ENCODE measurements at places on chromosomes 1 and 21.

GRCh38 chr1:39407896-39408640 is 83.4 kb upstream of the BMP8A start:
- DNase-seq = no peak

DNA sequence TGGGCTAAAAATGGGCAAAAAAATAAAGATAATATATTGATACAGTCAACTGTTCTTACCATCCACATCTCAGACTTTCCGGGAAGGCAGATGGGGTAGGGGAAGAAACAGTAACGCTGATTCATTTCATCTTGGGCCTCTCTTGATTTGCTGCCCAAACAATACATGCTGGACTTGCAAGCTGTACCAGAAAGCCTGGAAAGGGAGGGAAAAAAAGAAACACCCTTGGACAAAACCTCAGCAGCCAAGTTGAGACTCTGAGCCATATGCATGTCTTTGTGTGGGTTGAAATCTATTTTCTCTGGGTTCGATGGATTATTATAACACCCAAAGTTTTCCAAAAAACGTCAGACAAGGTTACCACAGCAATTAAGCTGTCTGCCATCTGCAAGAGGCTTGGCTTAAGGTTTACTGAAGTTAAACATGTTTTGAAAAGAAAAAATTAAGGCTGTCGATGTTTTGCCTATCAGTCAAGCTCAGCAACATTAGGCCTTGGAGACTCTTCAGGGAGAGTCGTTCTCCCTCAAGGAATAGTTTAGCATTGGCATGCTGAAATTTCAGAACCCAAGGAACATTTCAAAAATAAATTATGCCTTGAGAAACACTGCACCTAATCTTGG is 71.2 kb downstream of the PSMG1 start:
- DNase-seq = no peak

DNA sequence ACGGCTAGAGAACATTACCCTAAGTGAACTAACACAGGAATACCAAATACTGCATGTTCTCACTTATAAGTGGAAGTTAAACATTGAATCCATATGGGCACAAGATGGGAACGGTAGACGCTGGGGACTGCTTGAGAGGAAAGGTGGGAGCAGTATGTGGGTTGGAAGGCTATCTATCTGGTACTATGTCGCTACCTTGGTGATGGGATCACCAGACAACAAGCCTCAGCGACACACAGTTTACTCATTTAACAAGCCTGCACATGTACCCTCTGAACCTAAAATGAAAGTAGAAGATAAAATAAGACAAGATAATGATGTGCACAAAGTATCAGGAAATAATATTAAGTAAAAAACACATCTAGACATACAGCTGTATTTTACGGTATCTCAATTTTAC is 819 bp downstream of the PYHIN1 start:
- no peak for DNase-seq

GRCh38 chr1:100612540-100612939 is 74.6 kb downstream of the GPR88 start:
- DNase-seq = no peak

- DNase-seq = no peak
These were observed 26.0 kb upstream of the ESRRG start for GRCh38 chr1:216749232-216749631.

GRCh38 chr1:235838021-235838420 is 28.7 kb downstream of the LYST start:
- DNase-seq = no peak

DNA sequence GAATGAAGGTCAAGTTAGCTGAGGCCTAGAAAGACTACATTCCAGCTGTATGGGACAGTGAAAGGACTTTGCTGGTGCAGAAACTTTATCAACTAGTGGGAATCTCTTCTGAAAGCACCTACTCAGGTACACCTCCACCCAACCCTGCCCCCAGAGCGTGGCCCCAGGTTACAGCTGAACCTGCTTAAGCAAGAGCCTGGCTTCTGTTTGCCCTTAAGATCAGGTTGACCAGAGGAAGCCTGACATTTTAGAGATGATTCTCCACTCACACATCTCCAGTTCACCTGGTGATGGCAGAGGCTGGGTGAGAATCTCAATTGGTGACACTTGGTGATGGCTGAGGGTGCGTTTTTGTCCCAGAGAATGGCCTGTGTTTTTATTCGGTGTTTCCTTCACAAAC is 24.0 kb downstream of the ELAPOR1 start:
- DNase-seq = no peak

DNA sequence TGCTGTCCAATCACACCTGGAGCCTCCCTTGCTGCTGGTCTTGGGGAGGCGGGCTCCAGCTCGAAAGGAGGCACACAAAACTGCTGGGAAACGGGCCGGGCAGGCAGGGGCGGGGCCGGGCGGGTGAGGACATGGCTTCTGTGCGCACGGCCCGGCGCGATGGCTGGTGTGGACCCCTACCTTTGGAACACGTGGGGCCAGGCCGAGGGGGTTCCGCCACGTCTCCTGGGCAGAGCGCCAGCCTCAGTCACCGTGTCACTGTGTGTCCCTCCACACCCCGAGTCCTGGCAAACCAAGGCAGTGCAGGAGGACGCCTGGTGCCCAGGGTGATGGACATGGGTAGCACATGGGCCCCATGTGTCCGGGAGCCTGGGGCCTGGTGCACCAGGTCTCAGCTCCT is 42.0 kb upstream of the ADARB1 start:
- no peak for DNase-seq

DNA sequence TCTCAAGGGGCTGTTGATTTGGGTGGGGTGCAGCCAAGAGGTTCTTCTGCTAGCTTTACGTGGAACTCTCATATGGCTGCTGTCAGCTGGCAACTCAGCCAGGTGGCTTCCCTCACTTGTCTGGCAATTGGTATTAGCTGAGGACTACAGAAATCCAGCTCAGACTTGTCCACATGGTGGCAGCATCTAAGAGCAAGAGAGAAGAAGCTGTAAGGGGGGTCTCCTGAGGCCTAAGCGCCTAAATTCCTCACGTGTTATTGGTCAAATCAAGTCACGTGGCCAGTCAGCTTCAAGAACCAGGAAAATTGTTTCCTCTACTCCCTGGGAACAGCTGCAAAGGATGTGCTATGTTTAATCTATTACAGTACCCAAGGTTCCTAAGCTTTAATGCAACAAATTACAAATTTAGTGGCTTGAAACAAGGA is 4.2 kb upstream of the DYRK3 start:
- DNase-seq = no peak

DNA sequence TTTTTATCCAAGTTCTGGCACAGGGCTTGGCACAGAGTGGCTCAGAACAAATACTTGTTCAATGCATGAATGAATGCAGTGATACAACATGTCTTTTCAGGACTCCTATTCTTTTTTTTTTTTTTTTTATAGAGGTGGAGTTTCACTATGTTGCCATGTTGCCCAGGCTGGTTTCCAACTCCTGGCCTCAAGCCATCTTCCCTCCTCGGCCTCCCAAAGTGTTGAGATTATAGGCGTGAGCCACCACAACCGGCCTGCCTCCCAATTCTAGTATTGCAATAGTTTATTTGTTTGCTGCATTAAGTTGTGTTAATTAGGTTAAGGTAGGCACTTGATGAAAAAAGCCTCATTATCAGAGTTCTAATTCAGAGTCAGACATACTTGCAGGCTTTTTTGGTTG is 17.9 kb downstream of the UBE4B start:
- DNase-seq = no peak

DNA sequence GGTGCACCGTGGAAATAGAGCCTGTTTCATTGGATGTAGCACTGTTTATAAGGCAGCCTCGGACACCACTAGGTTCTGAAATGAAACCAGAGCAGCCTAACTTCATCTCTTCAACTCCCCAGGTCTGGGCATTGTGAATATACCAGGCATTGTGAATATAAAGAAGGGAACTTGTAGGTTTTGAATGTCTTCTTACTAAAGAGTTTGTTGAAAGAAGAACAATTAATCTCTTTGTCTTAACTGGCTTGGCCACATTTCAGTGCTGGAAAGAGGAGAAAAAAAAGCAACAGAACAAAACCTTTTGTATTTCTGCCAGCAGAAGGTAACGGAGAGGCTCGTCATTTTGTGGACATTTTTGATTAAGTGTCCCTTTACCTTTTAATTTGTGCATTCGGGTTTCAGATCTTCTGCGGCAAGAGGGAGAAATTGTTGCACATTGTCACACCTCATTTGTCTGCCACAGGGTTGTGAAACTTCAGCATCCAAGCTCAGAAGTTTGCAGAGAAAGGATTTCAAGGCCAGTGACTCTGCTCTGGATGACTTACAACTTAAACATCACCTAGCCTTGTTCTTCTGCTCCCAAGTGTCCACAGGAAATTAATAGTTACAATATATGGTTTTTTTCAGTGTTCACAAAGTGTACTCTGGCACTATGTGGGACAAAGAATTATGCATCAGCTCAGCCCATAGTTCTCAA is 158.3 kb downstream of the KAZN start:
- no peak for DNase-seq

DNA sequence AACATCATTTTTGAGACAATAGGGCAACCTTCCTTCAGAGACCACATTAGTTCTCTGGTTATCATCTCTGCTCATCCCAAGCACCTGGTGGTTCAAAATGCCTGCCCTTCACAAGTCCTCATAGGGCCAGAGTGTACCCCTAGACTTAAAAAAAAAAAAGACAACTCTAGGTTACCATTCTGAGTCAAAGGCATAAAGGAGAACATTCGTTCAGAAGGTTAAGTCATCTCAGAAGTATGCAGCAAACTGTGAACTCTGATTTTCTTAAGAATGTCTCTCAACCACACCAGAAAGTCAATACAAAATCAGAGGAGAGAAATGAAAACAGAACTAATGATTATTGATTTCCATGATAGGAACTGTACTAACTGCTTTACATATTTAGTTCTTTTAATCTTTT is 9.2 kb upstream of the BEND5 start:
- no peak for DNase-seq

GRCh38 chr1:3623441-3624199 is 1.2 kb upstream of the TPRG1L start:
- DNase-seq = no peak

DNA sequence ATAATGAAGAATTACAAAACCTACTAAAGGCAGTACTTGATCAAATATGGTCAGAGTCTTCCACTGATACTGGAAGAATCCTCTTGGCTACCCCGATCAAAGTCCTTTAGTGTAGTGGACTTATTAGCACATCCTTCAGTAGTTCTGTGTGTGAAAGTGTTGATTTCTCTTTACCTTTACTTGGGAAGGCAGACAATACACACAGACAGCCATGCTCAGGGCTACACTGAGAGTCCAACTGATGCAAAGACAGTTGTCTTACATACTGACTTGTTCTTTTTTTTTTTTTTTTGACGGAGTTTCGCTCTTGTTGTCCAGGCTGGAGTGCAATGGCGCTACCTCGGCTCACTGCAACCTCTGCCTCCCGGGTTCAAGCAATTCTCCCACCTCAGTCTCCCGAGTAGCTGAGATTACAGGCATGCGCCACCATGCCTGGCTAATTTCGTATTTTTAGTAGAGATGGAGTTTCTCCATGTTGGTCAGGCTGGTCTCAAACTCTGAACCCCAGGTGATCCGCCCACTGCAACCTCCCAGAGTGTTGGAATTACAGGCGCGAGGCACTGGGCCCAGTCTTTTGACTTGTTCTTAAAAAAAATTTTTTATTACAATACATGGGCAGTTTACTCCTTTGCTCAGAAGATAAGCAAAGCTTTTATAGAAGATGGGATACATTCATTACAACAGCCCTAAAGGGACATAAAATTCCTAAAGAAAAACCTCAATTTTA is 3.5 kb upstream of the PTTG1IP start:
- no peak for DNase-seq

GRCh38 chr1:203492082-203492747 is 1.7 kb upstream of the OPTC start:
- no peak for DNase-seq

DNA sequence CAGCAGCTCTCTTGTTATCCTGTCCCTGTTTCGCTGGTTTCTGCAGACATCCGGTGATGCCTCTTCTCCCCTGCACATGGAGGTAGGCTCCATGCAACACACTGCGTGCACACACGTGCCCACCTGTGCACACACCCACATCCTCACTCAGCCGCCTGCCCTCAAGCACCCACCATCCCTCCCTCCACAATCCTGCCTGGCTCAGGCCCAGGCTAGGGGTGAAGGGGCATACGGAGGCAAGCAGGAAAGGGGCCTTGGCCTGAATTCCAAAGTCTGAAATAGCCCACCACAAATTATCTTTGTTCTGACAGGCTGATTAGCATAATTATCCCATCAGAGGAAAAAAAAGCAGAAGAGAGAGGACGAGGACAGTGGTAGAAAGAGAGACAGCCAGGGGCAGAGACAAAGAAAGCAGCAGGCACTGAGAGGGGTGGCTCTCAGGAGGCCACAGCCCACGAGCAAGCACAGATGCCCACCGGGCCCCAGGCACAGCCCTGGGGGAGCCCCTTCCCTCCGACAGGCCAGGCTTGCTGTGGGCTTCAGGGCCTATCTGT is 73.2 kb downstream of the GRIK3 start:
- DNase-seq = no peak

GRCh38 chr21:33315946-33316710 is 8.6 kb upstream of the IFNAR1 start:
- DNase-seq = no peak

DNA sequence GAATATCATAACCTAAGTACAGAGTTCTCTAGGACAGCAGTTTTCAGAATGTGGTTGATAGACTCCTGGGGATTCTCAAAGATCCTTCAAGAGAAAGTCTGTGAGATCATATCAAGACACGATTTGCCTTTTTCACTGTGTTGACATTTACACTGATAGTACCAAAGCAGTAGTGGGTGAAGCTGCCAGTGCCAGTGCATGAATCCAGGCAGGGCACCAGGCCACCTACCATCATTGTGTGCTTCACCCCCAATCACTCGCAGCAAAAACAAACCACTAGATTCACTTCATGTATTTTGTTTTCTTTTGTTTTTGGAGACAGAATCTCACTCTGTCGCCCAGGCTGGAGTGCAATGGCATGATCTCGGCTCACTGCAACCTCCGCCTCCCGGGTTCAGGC is 23.9 kb downstream of the DNAJC16 start:
- no peak for DNase-seq

DNA sequence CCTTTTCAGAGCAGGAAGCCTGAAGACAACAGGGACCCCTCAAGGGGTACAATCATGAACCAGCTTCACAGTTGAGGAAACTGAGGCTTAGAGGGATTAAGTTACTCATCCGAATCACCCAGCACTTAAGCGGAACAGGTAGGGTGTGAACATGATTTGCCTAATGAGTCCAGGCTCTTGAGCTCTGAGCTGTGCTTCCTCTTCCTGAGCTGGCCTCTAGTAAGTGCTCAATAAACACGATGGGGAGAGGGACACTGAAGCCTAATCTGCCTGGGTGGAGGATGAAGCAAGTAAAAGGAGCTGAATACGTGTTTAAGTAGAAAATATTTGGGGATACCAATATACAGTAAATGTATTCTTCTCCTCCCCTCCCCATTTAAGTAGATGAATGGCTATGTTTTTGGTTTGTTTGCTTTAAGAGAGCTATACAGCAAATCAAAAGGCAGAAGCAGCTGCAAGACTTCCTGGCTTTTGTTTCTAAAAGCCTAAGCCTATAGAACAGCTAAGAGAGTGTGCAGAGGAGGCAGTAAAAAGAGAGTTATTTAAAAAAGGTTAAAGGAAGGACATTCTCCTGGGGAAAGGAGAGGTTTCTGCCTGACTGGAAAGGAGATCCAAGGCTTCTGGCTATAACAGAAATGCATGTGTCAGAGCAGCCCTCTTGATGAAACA is 20.5 kb downstream of the STPG1 start:
- DNase-seq = no peak

Measured in activated gamma-delta T cell (primary cell).